ENCODE measurements at places on chromosomes 2 and 18.

DNA sequence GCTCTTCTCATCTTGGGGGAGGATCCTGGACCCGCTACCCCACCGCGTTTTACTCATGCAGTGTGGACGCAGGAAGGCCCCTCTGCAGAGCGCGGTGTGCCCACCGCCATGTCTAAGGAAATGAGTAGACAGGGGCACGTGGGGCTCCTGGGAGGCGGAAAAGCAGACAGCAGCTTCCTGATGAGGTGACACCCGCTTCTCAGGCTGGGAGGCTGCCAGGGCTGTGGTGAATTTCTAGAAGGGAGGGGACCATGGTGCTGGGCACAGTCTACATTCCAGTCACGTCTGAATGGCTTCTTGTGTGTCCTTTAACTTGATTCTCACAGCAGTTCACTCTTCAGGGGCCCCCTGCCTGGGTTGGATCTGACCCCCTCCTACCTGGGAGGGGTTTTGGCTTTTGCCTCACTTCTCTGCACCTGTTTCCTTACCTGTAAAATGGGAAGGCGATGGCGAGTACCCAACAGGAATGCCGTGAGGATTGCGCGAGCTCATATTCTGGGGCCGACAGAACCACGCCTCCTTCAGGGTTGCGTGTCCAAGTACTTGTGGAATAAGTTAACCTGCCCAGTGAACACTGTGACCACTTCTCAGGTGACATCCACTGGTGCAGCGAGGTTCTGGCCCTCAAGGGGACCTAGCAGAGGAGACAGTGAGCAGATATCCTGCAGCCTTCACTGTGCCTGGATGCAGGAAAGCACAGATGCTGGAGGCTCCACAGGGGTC, 32.3 kb upstream of the MBP start:
- no peak for DNase-seq

DNA sequence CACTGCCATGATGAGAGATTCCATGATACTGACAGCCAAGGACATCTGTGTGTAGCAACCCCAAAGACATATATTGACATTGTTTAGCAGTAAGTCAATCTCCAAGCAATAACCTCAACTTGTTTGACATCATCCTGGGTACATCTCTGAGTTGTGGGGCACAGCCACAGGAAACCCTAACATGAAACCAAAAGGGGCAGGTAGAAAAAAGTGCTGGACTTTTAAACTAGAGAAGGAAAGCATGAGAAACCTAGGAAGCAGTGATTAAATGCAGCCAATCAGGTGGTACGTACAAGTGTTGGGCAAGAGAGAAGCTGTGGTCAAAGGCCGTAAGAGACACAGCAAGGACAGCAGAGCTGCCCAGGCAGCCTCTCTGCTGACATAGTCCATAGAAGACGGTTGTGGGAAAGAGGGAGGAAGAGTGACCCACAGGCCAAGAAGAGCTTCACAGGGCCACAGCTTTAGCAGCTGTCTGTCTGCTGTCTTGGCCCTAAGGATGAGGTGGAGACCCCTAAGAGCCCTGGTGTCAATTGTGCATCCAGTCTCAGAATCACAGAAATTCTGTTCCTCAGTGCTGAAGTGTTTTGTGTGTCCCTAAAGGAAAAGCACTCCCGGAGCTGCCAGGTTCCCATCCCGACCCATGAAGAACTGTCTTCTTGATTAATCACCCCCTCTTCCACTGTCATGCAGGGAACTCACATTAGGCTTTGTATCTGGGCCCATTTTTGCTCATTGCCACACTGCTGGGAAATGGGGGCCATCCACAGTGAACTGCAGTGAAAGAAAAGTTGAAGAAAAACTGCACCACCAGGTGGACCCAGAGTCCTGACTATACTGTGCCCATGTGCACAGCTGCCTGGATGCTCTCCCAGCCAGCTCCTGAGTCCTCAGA, 25.4 kb upstream of the CHN1 start:
- DNase-seq = no peak

DNA sequence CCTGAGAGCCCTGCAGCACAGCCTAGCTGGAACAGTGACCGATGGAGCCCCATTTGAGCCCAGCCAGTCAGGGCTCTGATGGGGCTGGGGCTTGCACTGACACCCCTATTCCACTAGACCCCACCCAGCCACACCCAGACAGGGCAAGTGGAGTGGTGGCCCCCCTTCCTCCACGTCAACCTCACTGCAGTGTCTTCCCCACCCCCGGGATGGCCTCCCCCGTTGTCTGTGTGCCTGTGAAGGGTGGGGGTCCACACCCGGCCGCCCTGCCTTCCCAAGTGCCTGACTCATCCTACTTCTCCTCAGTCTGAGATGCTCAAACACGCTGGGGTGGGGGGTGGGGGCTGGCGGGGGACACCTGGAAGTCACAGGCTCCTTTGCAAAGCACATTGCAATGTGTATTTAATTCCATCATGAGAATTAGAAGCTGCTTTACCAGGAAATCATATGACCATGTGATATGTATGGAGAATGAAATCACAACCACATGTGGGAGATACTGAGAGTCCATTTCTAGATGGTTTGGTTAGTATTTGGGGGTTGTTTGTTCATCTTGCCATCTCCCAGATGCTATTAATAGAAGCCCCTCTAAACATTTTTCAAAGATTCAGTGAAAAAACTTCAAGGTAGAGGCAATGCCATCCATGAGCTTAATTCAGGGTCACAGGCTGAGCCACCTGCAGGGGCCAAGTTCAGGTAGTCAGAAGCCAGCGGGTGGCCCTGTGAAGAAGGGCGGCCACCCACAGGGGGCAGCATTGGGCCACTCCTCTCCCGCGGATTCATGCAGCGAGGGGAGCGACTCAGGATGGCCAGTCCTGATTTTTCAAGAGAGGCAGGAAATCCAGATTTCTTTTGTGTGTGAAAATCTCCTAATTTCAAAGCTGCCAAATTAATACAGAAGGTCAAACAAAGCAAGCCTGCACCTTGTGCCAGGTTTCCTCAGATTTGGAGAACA, 22.7 kb upstream of the GMPPA start:
- DNase-seq = no peak

- no peak for DNase-seq
Measured at GRCh38 chr2:215371915-215372897, 60.3 kb downstream of the ATIC start.

GRCh38 chr2:57696016-57696415, 350.6 kb upstream of the VRK2 start:
- no peak for DNase-seq

DNA sequence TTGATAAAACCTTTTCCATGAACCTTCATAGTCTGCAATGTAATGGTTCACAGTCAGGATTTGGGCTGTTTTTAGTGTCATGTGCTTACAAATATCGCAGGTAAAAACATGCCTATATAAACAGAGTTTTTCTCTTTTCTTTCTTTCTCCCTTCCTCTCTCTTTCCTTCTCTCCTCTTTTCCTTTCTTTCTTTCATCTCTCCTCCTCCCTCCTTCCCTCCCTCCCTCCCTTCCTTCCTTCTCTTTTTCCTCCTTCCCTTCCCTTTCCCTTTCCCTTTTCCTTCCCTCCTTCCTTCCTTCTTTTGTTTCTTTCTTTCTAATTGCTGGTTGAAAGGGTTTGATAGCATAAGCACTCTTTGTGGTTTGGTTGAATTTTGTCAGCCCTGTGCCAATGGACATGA, 9.6 kb upstream of the NPPC start:
- no peak for DNase-seq

DNA sequence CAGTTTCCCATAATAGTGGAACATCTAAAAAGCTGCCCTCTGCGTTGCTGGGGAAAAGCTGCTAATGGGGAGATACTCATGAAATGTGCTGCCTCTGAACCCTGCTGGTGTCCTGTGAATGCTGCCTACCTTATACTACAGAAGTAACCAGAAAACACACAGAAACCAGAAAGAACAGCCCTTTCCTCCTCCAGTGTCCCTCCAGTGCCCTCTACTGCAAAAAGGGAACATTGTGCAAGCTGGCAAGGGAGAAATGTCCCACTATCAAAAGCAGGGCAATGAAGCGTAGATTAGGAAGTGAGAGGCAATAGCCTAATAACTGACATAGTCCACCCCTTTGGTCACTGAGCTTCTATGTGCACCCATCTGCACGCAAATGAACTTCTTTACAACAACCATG, 162.7 kb upstream of the ETAA1 start:
- no peak for DNase-seq

DNA sequence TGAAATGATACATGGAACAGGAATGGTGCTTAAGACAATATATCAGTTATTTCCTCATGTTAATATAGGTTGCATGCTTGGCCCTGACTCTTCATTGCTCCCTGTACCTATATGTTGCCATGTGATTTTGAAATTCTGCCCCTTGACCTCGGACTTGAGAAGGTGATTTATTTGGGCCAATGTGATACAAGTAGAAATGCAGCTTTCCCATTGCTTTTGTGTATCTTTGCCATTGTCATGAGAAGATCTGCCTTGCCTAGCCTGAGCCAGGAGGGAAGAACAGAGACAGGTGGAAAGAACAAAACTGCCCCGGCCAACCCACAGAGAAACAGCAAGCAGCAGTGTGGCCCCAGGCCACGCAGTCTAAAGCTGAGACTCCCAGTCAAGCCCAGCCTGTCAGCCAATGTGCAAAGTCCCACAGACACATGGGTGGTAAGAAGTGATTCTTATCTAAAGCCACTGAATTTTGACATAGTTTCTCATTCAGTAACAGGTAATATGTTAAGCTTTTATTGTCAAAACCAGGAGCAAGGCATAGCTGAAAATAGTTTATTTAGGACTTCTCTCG, 245.7 kb upstream of the RND3 start:
- no peak for DNase-seq

DNA sequence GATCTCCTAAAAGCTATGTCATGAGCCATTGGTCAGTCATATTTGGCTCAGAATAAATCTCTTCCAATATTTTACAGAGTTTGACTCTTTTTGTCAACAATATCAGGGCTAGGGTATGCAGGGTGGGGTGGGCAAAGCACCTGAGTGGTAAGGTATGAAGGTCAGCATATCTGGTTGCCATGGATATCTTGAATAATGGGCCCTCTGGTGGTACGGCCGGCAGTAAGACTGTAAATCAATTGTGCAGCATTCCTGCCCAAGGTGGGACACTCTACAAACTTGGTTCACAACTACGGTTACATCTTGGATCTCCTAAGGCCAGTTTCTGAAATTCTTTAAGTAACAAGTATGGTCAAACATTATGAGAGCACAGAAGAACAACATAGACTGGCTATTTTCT, 119.6 kb downstream of the SPOPL start:
- DNase-seq = no peak

- DNase-seq = no peak
Measured at GRCh38 chr2:204135752-204136151, 199.2 kb downstream of the ICOS start.

GRCh38 chr2:130820279-130820861, 16.3 kb upstream of the ARHGEF4 start:
- no peak for DNase-seq

DNA sequence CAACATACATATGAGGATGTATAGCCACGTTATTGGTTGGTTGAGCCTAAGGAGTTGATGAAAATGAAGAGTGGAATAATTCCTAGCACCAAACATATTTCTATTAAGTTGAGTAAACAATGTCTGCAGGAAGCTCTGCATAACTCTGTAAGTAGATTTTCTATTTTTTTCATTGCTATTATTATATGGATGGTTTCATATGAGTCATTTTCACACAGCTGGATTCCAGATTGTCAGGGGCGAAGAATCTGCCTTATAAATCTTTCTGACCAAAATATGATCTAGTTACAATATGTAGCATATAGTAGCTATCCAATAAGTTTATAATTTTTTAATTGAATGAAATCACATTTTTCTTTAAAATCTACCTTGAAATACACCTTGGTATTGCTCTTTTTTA, 468.0 kb upstream of the PKDCC start:
- no peak for DNase-seq

GRCh38 chr2:209321076-209321475, 102.8 kb upstream of the MAP2 start:
- DNase-seq = no peak

GRCh38 chr2:165952741-165953211, 800 bp downstream of the TTC21B start:
- DNase-seq = no peak

- DNase-seq = no peak
Measured at GRCh38 chr2:239522002-239522739, 121.4 kb upstream of the HDAC4 start.

DNA sequence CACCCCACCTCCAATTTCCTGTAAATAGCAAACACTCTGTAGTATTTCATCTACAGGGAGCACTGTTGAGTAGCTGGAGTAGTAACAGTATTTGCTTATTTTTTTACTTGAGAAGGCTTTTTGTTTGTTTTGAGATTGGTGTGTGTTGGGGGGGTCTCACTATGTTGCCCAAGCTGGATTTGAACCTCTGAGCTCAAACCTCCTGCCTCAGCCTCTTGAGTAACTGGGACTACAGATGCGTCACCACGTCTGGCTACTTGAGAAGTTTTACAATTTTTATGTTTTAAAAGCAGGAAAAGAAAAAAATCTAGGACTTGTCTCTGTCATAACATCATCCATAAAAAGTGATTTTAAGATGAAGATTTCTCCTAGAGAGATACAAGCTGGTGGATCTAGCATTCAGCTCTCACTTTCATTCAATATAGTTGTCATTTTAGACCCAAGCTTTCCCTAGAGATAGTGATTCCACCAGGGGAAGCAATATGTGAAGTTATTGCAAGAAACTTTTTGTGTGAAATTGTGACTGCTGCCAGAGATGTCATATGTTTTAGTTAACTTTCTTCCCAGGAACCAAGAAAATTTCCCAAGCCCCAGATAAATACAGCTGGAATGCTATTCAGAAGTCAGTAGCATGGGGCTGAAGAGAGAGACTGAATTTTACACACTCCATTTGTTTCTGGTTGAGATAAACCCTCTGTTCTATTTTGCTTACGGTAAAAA, 60.2 kb upstream of the MAP4K3 start:
- DNase-seq = no peak

- DNase-seq = no peak
Measured at GRCh38 chr2:240893363-240893844, 2.6 kb downstream of the MAB21L4 start.

- no peak for DNase-seq
Measured at GRCh38 chr2:11444737-11445136, 21.2 kb downstream of the E2F6 start.

GRCh38 chr18:75344161-75344560, 83.3 kb downstream of the SMIM21 start:
- no peak for DNase-seq

DNA sequence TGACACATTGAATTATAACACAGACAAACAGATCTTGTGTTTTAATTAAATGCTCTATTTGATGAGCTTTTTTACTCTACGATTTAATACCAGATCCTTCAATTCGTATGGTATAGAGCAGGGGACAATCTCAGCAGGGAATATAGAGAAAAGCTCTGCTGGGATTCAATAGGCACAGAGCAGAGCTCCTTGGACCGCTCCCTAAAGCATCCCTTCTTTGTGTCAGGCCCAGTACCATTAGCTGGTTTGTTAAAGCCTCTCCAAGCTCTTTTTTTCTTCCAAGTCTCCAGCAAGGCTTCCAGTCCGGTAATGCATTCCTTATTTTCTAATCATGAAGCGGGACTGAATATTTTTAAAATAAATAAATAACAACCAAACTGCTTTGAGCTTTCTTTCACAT, 466.0 kb downstream of the NR4A2 start:
- DNase-seq = no peak

Measured in NCI-H1436 treated with DMSO at 0.1 percent for 48 hours (cell line).